H4 (cell line): ENCODE measurements at places on chromosomes 1 and 21. TPM values are rescaled to one million over a fixed set of nuclear protein-coding genes. Genes with fewer than 3 reads are reported as not detected.

GRCh38 chr1:10754568-10755329 lies 41.7 kb downstream of the CASZ1 start:
- DNase-seq = no peak

LIPI gene
- total RNA-seq = not detected in 2 replicates

DNA sequence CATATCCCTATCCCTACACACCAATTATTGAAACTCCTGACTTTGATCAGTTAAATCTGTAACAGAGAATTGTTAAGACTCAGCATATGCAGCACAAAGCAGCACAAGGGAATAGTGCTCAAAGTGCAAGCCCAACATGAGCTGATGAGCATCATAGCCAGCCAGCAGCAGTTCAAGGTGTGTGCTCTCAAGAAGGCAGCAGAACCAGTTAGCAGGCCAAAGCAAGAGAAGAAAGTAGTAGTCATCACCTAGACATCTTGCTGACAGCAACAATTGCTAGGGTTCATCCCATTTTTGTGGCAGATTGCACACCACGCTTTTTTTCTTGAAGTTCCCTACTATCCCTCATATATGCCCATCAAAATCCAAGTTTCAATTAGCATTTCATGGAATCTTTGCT lies 478.3 kb downstream of the COL11A1 start:
- no peak for DNase-seq

- no peak for DNase-seq
Measured at GRCh38 chr1:4965346-4966075, 311.1 kb downstream of the AJAP1 start.

DNA sequence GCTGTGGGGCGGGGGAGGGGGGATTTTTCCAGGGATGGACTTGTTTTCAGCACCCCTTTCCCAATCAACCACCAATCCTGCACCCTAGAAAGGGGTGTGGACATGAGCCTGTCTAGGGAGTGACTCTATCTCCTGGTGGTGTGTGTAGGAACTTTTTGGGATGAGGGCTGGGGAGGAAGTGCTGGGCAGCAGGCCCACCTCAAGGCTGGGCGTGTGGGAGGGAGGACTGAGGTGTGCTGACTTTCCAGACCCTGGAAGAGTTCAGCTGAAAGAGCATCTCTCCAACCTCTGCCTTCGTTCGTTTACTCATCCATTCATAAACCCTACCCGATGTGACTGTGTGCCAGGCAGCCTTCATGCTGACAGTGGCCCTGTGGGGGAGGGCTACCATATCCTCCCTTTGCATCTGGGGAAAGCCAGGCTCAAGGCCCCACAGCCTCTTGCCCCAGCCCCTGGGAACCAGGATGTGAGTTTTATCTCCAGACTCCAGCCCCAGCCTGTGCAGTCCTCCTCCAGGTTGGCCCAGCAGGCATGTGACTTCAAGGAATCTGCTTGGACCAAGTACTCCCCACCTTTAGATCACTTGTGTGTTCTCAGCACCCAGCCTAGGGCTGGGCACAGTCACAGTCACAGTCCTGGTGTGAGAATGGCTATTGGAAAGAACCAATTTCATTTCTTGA lies 6.7 kb downstream of the KNCN start:
- no peak for DNase-seq

RIPK4 gene
- 16.5 and 19.8 TPM in 2 replicates for total RNA-seq

EVA1B gene
- 2.5 and 4.2 TPM in 2 replicates for total RNA-seq

GRCh38 chr1:119635811-119636390 lies 12.2 kb downstream of the ZNF697 start:
- no peak for DNase-seq

GRCh38 chr1:28282426-28283407 lies 23.4 kb downstream of the SESN2 start:
- no peak for DNase-seq

DNA sequence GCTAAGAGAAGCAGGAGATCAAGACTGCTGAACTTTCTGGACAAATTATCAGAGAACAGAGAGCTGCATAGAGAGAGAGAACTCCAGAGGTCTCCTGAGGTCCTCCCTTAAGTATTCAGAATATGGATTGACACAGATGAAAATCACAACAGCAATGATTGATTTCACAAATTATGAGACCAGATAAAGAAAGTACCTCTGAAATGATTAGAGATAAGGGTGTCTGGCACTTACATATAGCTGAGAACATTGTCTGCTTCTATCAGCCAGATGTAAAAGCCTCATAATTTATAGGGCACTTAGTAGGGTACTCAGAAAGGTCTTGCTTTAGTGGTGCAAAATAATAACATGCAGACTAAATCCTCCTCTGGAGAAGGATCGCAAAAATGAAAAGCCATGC lies 1301.8 kb downstream of the BRINP3 start:
- DNase-seq = no peak

DNA sequence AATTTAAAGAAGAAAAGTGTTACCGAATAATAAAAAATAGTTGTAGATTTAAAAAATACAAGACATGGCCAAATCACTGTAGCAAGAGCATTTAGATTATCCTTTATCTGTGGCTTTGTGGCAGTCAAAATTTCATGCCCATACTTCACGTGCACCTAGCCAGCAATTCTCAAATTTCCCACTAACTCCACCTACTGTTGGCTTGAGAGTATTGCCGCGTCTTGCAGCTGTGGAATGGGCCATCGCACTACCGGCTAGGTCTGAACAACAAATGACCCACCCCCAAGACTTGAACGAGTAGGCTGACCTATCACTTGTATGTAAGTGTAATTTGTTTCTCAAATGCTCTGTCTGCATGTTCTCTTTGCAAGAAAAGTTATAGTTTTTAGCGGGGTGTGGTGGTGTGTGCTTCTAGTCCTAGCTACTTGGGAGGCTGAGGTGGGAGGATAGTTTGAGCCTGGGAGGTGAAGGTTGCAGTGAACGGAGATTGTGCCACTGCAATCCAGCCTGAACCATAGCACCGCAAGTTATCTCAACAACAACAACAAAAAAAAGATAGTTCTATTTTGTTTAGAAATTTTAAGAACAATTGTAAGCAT lies 4.1 kb downstream of the KRTAP13-4 start:
- peak; percentile 41 for DNase-seq

ARID1A gene
- total RNA-seq = 10.7 and 13.0 TPM in 2 replicates

ECM1 gene
- total RNA-seq = 27.5 and 28.6 TPM in 2 replicates

DNA sequence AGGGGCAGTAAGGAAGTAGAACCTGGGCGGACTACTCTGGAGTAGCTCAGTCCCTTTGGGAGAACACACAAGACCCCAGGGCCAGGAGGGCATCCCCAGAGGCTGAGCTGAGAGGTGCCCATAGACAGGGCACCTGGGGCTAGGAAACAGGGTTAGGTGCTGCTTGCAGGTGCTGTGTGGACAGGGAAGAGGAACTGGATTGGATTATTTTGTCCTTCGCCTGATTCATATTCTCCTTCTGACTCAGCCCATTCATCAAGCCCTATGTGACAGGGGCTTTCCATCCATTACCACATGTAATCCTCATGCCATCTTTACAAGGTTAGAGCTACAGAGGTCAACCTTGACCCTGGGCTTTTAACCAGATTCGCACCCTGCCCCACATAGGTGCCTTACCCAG lies 183.9 kb downstream of the C1orf94 start:
- no peak for DNase-seq

DNA sequence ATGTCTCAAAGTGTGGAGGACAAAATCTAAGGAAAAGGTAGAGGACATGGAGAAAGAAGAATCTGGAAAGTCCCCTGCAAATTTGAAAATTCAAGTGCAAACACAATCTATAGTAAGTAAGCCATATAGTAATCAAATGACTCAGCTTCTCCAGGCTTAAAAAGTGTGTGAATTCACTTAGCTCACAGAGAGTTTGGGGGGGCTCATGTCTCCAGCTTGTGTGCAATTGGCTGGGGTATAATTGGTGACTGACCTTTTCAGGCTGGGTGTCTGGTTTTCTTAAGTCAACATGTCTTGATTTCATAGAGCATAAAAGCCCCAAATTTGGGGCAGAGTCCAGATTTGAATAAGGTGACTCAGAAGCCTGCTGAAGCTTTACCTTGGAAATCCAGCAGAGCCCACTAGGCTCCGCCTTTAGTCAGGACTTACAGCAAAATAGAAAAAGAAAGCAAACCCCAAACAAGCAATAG lies 8.6 kb downstream of the CLDN14 start:
- DNase-seq = peak; percentile 63

GCSAML gene
- 0.29 and 1.9 TPM in 2 replicates for total RNA-seq

EXO1 gene
- 32.4 and 49.1 TPM in 2 replicates for total RNA-seq

- DNase-seq = no peak
Measured at GRCh38 chr1:65372557-65372956, 47.9 kb upstream of the LEPR start.

PDE4B gene
- total RNA-seq = 7.1 and 9.4 TPM in 2 replicates

DNA sequence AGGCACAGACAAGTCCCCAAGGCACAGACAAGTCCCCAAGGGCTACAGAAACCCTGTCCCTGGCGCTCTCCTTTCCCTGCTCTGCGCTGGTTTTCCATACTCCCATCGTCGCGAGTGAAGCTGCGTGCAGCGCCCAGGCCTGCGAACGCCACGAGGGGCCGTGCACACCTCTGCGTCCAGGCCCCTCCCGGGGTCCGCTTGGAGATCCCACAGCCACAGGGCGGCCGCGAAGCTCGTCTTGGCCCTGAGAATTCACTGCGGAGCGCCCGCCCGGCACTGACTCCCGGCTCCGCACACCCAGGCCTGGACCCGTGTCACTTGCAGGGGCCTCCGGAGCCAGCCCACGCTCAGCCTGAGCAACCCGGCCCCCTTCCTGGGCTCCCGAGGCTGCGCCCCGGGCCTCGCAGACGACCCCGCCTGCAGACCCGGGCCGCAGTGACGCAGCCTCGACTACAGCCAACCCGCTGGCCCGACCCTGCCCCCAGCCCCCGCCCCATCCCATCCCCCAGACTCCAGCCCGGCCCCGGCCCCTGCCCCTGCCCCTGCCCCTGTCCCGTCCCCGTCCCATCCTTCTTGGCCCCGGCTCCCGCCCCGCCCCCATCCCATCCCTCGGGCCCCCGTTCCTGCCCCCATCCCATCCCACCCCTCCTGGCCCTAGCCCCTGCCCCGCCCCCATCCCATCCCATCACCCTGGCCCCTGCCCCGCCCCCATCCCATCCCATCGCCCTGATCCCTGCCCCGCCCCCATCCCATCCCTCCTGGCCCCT lies 841 bp downstream of the POFUT2 start:
- no peak for DNase-seq

HMGN2 gene
- total RNA-seq = 955 and 1,224 TPM in 2 replicates

MATN1 gene
- 0.06 and 0.51 TPM in 2 replicates for total RNA-seq

GRCh38 chr1:107401704-107402103 lies 260.9 kb downstream of the NTNG1 start:
- no peak for DNase-seq

- DNase-seq = peak; percentile 68
Measured at GRCh38 chr21:42395905-42396651, at the start of gene TMPRSS3. Gene TMPRSS3 (minus strand): TSS chr21:42396052. CDS start chr21:42395417, 635 bp downstream.

GRCh38 chr1:234271243-234271606 lies 102.0 kb upstream of the COA6 start:
- no peak for DNase-seq

DNA sequence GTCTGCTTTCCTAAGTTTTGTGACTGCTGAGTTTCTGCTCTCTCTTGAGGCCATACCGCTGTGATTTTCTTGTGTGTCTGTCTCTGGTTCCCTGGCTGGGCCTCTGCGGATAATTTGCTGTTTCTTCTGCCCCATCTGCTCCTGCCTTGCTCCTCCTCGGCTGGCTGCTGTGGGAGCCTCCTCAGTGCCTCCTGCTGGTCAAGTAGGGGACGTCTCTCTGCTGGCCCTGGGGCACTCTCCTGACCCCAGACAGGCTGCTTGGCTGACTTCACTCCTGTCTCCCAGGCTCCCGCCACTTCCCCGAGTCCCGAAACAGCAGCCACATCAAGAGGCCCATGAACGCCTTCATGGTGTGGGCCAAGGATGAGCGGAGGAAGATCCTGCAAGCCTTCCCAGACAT lies 28.5 kb downstream of the ETNK2 start:
- DNase-seq = no peak

DNA sequence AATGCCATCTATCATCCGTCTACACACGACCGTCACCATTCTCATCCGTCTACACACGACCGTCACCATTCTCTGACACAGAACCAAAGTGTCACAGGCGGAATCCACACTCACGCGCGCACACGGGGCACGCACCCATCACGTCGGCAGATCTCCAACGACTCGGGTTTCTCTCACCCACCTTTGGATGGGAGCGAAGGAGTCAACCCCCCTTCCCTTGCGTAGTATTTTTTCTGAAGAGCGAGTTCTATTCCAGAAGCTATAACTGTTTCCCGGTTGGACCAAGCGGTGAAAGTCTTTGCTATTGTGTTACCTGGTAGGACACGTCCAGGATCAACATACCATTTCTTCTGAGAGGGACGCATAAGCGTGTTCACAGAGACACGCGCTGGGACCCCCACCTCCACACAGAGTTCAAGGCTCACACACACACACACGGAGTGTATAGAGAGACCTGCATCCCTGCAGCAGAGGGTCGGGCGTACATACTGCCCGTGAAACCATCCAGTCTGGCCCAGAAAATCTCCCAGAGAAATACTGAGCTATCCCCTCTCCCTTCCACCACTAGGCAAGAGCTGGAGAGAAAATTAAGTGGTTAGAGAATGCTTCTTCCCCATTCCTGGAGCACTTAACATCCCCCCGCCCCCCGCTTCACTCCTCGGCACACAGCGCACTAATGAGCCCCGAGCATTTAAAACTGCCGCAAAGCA lies 741 bp downstream of the DUSP10 start:
- no peak for DNase-seq

DNA sequence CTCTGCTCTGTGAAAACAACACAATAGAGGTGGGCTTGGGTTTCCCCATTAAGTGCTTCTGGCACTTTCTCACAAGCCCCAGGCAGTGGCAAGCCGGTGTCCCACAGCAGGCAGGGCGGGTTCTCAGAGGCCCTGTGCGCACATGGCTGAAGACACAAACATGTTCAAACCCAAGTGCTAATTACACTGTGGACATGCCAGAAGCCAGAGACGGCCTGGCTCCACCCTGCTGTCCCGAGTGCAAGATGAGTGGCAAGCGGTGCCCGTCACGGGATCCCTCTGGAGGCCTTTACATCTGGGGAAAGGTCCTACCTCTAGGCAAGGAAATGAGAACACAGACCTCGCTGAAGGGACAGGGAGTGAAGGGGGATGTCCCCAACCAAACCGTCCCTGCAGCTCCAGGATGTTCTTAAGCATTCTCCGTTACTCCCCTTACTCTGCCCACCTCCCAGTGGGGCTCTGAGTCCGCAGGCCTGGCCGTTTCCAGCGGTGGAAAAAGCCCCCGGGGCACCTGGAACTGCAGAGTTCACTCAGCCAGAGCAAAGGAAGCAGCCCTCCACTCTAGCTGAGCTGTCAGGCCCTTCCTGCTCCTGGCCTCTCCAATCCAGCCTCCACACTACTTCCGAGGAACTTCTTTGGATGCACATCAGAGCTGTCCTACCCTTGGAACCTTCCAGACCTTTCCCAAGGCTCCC lies 57.4 kb downstream of the SLC66A1 start:
- DNase-seq = no peak

ATP5PF gene
- total RNA-seq = 136 and 232 TPM in 2 replicates

DNA sequence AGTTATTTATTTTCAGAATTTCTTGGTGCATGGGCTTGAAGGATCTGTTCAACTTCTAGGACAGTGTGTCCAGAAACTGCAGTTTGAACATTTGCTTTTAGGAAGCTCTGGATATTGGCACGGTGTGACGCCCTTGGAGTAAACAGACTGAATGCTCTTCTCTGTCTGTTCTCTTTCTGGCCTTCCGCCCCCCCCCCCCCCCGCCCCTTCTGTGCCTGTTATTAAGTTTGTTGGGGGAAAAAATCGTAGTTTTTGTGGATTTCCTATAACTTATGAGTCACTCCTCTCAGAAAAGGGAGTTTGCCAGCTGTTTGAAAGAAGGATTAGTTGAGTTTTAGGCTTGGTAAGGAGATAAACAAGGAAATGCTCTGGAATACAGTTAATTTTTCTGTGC lies 1.2 kb downstream of the KCTD3 start:
- DNase-seq = peak; percentile 14
